DMS53 (cell line): ENCODE measurements at places on chromosomes 7 and 10.

DNA sequence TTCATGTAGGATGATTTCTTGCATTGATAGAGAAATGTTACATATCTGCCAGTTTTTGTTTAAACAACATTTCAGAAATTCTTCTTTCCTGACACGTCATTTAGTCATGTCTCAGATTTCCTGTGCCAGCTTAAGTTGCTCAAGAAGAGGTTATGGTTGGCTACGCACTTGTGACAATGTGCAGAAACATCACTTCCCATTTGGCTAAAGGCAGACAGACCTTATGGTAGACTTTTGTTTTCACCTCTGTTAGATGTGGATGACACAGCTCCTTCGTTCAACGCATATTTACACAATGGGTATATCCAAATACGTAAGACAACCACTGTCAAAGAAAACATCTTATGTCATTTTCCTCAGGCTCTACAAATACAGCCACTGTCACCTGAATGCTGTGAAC, 125.8 kb downstream of the DOCK4 start:
- peak; percentile 98 for DNase-seq

DNA sequence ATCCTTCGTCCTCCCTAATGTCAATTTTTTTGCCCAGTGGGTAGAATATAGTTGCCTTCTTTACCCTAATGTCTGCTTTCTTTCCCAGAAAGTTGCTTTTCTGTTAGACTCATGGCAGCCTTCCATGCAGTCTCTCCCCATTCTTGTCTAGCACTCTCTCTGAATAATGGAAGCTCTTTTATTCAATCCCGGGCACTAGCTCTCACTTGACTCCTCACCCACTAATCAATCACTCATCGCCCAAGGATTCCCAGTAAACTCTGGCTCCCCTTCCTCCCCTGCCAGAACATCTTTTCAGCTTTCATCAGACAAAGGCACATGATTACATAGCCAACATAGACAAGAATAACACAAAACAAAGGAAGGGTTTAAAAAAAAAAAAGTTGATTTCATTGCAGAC, 100.2 kb upstream of the RELN start:
- no peak for DNase-seq

GRCh38 chr7:27999829-28000228, 180.8 kb downstream of the JAZF1 start:
- DNase-seq = no peak

GRCh38 chr7:11175371-11175770, 201.7 kb downstream of the PHF14 start:
- no peak for DNase-seq

GRCh38 chr7:101728128-101728527, 89.3 kb upstream of the CUX1 start:
- DNase-seq = no peak

DNA sequence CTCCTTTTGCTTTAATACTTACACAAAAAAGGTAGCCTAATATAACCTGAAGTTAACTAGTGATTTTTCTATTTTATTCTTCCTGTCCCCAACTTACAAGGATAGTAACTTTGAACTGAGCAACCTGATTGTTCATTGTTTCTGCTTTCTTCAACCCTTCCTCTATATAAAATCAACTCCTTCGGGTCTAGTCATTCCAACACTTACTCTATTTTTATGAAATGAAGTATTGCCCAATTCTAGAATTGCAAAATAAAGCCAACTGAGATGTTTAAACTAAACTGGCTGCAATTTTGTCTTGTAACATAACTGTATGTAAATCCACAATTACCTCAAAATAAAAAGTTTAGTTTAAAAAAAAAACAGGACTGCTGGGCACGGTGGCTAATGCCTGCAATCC, 20.3 kb upstream of the DNA2 start:
- DNase-seq = no peak

DNA sequence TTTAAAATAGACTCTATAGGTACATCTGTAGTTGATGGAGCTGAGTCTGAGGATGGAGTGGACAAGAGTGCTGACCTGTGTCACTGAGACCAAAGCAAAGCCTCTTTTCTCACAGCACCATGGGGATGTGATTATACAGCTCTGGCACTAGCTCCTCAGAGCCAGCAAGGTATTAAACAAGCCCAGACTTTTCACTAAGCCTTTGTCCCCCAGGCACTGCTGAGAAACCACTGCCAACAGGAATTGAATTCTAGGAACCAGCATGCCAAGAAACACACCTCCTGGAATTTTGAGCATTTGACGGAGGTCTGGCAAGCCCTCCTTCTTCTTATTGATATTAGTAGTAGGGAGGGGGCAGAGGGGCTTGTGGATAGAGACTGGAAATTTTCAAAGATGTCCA, 147.0 kb downstream of the C1GALT1 start:
- DNase-seq = no peak
